CD8-positive, alpha-beta memory T cell (primary cell): ENCODE measurements at places on chromosomes 1 and 21. TPM values are rescaled to one million over a fixed set of nuclear protein-coding genes. Genes with fewer than 3 reads are reported as not detected.

Gene CD34
- not detected for total RNA-seq

Gene FTCD
- total RNA-seq: not detected

Gene CR2
- total RNA-seq: 1.6 TPM

DNA sequence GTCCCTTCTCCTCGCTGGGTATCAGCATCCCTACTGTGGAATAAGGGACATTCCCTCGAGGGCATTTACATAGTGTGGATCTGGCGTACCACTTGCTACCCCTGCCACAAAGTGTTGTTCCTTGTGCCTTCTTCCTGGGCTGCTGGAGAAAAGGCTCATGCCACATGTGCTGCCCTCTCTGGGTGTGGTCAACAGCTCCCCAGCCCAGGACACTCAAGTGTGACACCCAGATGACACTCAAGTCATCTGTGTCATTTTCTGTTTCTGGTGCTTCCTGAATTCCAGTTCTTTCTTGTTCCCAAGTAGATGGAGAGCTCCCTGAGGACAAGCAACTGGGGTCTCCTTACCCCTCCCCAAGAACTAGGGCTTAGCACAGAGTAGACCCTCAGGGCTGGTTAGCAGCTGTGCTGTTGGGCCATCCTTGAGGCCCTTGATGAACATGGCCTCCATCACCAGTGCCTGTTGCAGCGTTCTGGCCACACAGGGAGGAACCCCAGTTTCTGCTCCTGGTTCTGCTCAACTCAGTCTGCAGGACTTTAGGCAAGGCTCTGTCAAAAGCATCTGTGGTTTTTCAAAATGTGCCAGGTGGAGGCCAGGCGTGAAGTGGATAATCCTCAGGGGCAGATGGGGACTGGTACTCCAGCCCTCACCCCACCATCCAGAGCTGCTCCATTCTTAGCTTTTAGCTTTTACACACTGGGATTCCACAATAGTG is 49.0 kb upstream of the CLIC4 start:
- no peaks in the 10 kb centered on the region for H3K36me3 ChIP-seq
- H3K4me1 ChIP-seq: no peaks in the 10 kb centered on the region
- no peak for DNase-seq
- no peak overlapping the region for H3K27ac ChIP-seq
- no peaks in the 10 kb centered on the region for H3K27me3 ChIP-seq

DNA sequence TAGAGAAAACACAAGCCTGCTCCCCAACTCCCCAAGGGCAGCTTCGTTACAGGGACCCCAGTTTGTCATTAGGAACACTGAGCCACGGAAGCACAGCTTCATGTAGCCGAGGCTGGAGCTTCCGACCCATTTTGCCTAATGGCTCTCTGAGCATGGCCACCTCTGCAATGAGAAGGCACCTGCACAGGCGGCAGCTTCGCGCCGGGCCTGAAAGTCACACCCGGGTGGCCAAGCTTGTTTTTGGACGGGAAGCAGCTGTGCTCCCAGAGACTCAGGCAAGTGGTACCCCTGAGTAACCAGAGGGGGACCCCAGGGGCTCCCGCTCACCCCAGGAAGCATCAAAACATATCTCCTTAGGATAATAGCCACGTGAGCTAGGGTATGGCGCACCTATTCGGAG is 80.9 kb downstream of the SLC66A1 start:
- no peak for DNase-seq
- H3K4me1 ChIP-seq: peaks cover 56% of the 10 kb centered on the region
- H3K27me3 ChIP-seq: no peaks in the 10 kb centered on the region
- H3K36me3 ChIP-seq: no peaks in the 10 kb centered on the region
- H3K4me3 ChIP-seq: no peak overlapping the region

- H3K4me3 ChIP-seq: no peak overlapping the region
- H3K27me3 ChIP-seq: no peaks in the 10 kb centered on the region
- no peak overlapping the region for H3K27ac ChIP-seq
Measured at GRCh38 chr1:8340448-8340847, 22.5 kb downstream of the SLC45A1 start.

GRCh38 chr1:82485591-82486369 is 685.0 kb downstream of the ADGRL2 start:
- H3K4me1 ChIP-seq: no peaks in the 10 kb centered on the region
- no peak overlapping the region for H3K4me3 ChIP-seq
- H3K27ac ChIP-seq: no peak overlapping the region
- H3K36me3 ChIP-seq: no peaks in the 10 kb centered on the region
